ENCODE measurements at places on chromosomes 5 and 9. TPM values are rescaled to one million over a fixed set of nuclear protein-coding genes. Genes with fewer than 3 reads are reported as not detected.

DNA sequence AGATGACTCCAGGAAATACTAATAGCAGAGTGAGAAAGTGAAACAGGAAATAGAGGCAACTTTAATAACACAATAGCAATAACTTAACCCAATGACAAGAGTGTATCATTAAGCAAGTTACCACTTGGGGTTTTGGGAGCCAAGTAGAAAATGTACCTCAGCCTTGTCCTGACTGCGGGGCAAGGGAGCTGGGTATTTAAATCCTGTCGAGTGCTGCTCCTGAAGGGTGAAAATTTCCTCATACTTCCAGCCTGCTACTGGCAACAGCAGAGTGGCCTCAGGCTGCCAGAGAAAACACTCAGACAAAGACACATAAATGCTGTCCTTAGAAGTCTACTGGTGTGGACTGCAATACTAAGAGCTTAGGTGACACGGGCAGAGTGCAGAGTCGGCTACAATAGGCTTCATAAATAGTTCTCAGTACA is 112.5 kb upstream of the EMB start:
- DNase-seq = no peak
- H3K27ac ChIP-seq = no peak overlapping the region
- H3K36me3 ChIP-seq = no peaks in the 10 kb centered on the region
- no peaks in the 10 kb centered on the region for H3K4me1 ChIP-seq
- no peaks in the 10 kb centered on the region for H3K27me3 ChIP-seq

DNA sequence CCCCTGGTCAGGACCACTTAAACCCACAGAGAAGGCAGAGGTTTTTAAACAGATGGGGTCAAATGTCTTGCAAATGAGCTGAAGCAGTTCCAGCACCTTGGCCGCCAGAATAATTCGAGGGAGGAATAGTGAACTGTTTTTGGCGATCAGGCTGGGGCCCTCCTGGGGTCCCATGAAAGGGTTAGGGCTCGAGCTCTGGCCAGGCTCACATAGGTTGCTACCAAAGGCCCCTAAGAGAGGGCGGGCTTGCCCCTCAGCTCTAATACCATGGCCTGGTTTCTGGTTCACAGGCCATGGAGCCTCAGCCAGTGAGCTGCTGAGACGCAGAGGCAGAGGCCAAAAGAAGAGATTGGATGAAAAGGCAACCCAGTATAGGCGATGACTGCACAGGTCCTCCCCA is 74.8 kb upstream of the UBTD2 start:
- H3K27ac ChIP-seq = no peak overlapping the region
- no peak overlapping the region for H3K4me3 ChIP-seq

DNA sequence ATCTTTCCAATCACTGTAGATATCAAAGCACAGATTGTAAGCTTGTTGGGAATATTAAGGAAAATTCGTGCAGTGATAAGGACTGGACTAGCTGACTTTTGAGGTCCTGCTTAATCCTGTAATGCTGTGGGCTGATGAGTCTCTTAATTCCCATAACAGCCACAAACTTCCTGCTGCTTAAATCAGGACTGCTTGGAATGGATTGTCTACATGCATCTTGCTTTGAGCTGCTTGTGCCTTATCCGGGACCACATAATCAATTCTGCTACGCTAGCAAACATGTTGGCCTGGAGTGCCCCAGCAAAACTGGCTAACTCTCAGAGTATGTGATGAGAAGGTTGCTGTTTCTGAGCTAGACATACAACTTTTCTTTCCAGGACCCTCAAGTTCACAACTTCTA is 79.6 kb downstream of the SNCAIP start:
- DNase-seq = no peak
- no peak overlapping the region for H3K27ac ChIP-seq
- peaks cover 3% of the 10 kb centered on the region for H3K27me3 ChIP-seq
- no peaks in the 10 kb centered on the region for H3K4me1 ChIP-seq

- DNase-seq = no peak
- peak overlapping the region; percentile 9 for H3K4me3 ChIP-seq
- peak overlapping the region; percentile 71 for H3K27ac ChIP-seq
- peaks cover 19% of the 10 kb centered on the region for H3K4me1 ChIP-seq
Measured at GRCh38 chr9:127121628-127122175, 733 bp downstream of the ANGPTL2 start.

DNA sequence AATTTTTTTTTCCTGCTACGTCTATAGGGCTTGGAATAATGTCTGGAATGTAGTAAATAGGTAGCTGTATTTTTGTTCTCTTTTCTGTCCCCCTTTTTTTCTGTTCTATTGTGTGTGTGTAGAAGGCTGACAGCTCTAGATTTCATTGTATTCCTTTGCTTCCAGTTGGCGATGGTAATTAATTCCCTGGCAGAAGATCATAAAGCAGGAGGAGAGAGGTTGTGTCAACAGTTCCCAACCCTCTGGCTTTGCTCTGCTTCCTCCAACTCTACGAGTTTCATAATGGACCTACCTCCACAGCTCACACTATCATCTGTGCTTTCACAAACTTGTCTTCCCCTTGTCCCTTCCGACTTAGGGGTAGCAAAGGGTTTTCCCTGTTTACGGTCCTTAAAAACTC is 117.9 kb upstream of the CDH18 start:
- DNase-seq = no peak
- no peak overlapping the region for H3K4me3 ChIP-seq
- H3K27me3 ChIP-seq = no peaks in the 10 kb centered on the region
- H3K36me3 ChIP-seq = no peaks in the 10 kb centered on the region
- no peaks in the 10 kb centered on the region for H3K4me1 ChIP-seq

DNA sequence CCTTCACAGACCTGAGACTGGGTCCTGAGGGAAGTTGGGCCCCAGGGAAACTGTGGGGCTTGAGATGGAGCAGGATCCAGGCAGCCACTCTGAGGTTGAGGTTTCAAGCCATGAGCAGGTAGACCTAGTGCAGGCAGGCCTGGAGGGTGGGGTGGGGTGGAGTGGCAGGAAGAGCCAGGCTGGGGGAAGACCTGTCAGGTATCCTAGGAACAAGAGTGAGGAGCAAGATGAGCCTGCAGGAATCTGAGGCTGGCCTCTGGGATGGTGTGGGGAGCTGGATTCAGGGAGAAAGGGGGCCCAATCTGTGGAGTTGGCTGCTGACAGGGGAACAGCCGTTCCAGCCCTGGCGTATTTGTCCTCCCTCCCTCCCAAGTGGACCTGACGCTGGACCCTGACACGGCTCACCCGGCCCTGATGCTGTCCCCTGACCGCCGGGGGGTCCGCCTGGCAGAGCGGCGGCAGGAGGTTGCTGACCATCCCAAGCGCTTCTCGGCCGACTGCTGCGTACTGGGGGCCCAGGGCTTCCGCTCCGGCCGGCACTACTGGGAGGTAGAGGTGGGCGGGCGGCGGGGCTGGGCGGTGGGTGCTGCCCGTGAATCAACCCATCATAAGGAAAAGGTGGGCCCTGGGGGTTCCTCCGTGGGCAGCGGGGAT is 9.8 kb downstream of the RACK1 start:
- no peak for DNase-seq
- H3K4me3 ChIP-seq = no peak overlapping the region
- H3K27me3 ChIP-seq = no peaks in the 10 kb centered on the region
- H3K27ac ChIP-seq = no peak overlapping the region

DNA sequence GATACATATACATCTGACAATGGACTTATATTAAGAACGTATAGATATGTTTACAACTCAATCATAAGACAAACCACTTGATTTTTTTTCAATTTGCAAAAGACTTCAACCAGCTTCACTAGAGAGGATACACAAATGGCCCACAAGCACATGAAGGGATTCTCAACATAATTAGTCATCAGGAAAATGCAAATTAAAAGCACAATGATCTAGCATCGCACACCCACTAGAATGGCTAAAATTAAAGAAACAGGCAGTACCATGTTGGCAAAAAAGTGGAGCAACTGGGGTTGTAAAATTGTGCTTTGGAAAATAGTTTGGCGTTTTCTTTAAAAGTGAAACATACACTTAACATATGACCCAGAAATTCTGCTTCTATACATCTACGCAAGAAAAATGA is 80.0 kb upstream of the TRIO start:
- no peaks in the 10 kb centered on the region for H3K4me1 ChIP-seq
- no peaks in the 10 kb centered on the region for H3K27me3 ChIP-seq
- H3K4me3 ChIP-seq = no peak overlapping the region
- no peak for DNase-seq
- no peak overlapping the region for H3K27ac ChIP-seq

DNA sequence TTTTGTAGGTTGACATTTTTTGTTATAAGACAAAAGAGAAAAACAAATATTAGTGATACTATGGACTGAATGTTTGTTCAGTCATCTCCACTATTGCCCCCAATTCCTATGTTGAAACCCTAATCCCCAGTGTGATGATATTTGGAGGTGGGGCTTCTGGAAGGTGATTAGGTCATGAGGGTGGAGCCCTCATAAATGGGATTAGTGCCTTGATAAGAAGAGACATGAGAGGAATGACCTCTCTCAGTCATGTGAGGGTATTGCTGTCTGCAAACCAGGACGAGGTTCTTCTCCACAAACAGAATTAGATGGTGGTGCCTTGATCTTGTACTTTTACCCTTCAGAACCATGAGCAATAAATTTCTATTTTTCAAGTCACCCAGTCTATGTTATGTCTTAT is 34.5 kb upstream of the KLF9 start:
- H3K27ac ChIP-seq = no peak overlapping the region
- no peaks in the 10 kb centered on the region for H3K27me3 ChIP-seq

DNA sequence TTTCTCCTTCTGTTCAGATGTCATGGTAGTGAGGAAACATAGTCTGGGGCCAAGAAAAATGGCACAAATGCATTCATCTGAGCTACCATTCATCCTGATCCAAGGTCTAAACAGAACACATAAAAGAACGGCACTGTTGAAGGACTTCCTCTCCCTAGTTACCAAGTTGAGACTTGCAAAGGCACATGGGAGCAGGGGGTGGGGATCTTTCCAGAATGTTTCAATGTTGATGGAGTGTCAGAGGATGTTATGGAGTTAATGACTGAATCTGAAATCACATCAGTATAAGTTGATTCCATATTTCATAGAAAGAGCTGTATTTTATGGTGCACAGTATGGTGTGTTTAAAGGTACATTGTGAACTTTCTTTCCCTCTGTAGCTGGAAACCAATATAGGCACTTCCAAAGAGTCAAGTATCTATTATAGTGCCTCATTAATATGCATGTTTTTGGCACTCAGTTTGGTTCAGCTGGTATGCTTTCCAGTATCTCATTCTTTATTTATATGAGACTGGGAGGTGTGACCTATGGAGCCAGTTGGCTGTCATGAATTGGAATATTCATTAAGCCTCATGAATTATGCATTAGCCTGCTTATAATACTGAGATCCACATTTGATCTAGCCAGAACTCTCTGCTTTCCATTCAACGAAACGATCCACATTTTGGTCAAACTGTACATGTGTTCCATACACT is 603.0 kb downstream of the NR2F1-AS1 start:
- no peaks in the 10 kb centered on the region for H3K27me3 ChIP-seq
- DNase-seq = no peak
- H3K36me3 ChIP-seq = no peaks in the 10 kb centered on the region
- H3K27ac ChIP-seq = no peak overlapping the region

GRCh38 chr9:105503881-105504280 is 54.0 kb upstream of the FKTN start:
- DNase-seq = no peak
- no peaks in the 10 kb centered on the region for H3K36me3 ChIP-seq
- H3K4me1 ChIP-seq = no peaks in the 10 kb centered on the region
- H3K27me3 ChIP-seq = no peaks in the 10 kb centered on the region

DNA sequence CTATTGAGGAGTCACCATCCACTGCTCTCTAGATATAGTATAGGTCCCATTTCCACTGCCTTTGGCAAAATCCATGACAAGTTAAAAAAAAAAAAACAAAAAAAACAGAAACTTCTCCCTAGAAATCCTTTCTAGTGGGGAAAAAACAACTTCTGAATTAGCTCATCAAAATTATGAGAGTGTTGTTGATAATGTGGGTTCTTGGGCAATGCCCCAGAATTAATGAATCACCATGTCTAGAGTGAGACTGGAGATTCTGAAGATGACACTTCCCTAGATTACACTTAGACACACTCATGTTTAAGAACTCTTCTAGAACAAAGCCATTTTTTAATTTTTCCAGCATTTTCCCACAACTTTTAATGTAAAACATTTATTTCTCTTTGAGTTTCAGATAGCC is 728.0 kb upstream of the C9orf72 start:
- H3K27ac ChIP-seq = no peak overlapping the region
- no peaks in the 10 kb centered on the region for H3K36me3 ChIP-seq
- no peaks in the 10 kb centered on the region for H3K4me1 ChIP-seq
- H3K27me3 ChIP-seq = no peaks in the 10 kb centered on the region

GRCh38 chr5:159214486-159215271 is 5.3 kb upstream of the RNF145 start:
- no peak for DNase-seq
- no peaks in the 10 kb centered on the region for H3K4me1 ChIP-seq
- no peaks in the 10 kb centered on the region for H3K36me3 ChIP-seq

DNA sequence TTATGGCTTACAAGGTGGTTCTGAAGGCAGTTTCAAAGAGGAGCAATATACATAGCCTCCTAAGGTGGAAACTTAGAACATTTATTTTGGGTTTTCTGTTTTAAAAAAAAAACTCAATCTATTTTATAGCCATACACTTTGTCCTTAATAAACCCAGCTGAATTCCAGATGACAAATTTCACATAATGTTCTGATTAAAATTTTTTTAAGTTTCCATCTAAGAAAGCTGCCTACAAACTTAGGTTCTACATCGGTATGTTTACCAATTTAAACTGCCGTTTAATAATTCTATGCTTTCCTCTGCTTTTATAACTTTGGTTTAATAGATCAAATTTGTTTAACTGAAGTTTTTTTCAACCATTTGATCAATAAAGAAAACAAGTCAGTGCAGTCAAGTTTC is 12.5 kb downstream of the NR3C1 start:
- no peak overlapping the region for H3K4me3 ChIP-seq
- DNase-seq = no peak
- H3K36me3 ChIP-seq = no peaks in the 10 kb centered on the region
- H3K27ac ChIP-seq = no peak overlapping the region

DNA sequence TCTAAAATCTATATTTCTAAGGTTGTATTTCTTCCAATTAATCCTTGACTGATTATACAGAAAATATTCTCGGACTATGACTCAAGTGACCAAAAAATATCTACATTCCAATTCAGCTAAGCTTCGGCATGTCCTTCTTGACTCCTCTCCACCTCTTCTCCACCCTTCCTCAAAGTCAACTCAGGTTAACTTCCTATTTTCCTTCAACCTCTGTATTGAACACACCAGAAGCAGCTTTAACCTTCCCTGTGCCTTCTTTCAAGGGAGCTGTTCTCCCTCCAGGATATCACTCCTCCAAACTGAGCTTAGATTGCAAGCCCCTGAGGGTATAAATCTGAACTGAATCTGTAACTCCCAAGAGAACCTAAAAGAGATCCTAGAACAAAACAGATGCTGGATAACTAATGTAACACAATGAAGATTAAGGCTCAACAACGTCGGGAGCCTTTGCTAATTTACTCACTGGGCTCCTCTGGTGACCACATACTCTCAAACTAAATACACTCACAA is 1.1 kb downstream of the SLCO4C1 start:
- DNase-seq = no peak
- no peak overlapping the region for H3K4me3 ChIP-seq
- no peak overlapping the region for H3K27ac ChIP-seq
- H3K36me3 ChIP-seq = no peaks in the 10 kb centered on the region
- peaks cover 4% of the 10 kb centered on the region for H3K27me3 ChIP-seq

GRCh38 chr5:139046551-139046950 is 151.6 kb downstream of the SIL1 start:
- no peak for DNase-seq
- H3K4me1 ChIP-seq = peaks cover 13% of the 10 kb centered on the region
- no peak overlapping the region for H3K4me3 ChIP-seq
- no peaks in the 10 kb centered on the region for H3K27me3 ChIP-seq
- no peak overlapping the region for H3K27ac ChIP-seq
- no peaks in the 10 kb centered on the region for H3K36me3 ChIP-seq

The ECPAS gene
- 99.1 TPM for total RNA-seq

The TMEM171 gene
- not detected for total RNA-seq

The SPATA31A7 gene
- not detected for total RNA-seq

The OR1J2 gene
- not detected for total RNA-seq

The FBXW5 gene
- 240 TPM for total RNA-seq

The CDKN2B-AS1 gene
- 2.5 TPM for total RNA-seq

The GPR151 gene
- total RNA-seq = not detected

The CCDC192 gene
- total RNA-seq = not detected
